ENCODE measurements at places on chromosomes 4 and X. TPM values are rescaled to one million over a fixed set of nuclear protein-coding genes. Genes with fewer than 3 reads are reported as not detected.

NEXMIF gene
- under 0.01 TPM for total RNA-seq

GAGE1 gene
- total RNA-seq: not detected

TEX13B gene
- not detected for total RNA-seq

FGB gene
- total RNA-seq: not detected

PAGE1 gene
- not detected for total RNA-seq

TMEM271 gene
- total RNA-seq: not detected

PAGE2 gene
- not detected for total RNA-seq

PCDH18 gene
- total RNA-seq: 33.4 TPM

SPANXD gene
- not detected for total RNA-seq

BDH2 gene
- total RNA-seq: 50.4 TPM

SERTM2 gene
- not detected for total RNA-seq

SLC49A3 gene
- 1.1 TPM for total RNA-seq

DCX gene
- not detected for total RNA-seq
